Stimulated activated CD8-positive, alpha-beta memory T cell treated with anti-CD3 and anti-CD28 coated beads, Interleukin-4, amount 100 ng/mL, for 24 hours (primary cell): ENCODE measurements at places on chromosomes 7 and 10.

DNA sequence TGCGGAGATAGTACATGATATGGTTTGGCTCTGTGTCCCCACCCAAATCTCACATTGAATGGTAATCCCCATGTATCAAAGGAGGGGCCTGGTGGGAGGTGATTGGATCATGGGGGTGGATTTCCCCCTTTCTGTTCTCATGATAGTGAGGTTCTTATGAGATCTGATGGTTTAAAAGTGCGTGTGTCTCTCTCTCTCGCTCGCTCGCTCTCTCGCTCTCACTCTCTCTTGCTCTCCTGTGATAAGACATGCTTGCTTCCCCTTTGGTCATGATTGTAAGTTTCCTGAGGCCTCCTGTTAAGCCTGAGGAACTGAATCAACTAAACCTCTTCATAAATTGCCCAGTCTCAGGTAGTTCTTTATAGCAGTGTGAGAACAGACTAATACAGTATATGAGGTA lies 171.9 kb downstream of the NSUN6 start:
- no peak for DNase-seq

DNA sequence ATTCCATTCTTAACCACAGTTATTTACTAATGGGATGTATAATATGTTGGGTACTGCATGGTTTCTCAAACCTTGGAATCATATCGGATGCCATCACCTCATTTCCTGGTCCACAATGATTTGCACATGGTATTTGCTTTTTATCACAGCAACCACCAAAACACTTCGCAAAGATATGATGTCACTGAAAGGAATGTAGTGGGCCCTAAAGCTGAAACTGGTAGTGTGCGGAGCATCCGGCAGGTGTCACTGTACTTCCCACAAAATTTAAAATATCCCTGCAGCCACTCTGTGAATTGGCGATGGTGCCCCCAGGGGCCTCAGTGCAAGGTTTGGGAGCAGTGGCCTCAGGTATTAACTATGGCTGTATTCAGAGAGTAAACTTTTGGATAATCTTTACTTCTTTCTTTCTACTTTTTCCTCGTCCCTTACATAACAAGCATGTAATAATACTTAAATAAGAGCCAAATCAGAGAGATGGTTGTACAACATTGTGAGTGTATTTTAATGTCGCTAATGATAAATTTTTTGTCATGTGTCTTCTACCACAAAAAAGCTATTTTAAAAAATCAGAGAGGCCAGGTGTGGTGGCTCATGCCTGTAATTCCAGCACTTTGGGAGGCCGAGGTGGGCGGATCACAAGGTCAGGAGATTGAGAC lies 66.2 kb downstream of the FAM241B start:
- DNase-seq: no peak

GRCh38 chr10:114077815-114078219 lies 34.2 kb downstream of the ADRB1 start:
- no peak for DNase-seq

GRCh38 chr10:117370205-117370604 lies 5.0 kb downstream of the PDZD8 start:
- DNase-seq: no peak

GRCh38 chr10:116490028-116490662 lies 55.6 kb upstream of the PNLIP start:
- no peak for DNase-seq

DNA sequence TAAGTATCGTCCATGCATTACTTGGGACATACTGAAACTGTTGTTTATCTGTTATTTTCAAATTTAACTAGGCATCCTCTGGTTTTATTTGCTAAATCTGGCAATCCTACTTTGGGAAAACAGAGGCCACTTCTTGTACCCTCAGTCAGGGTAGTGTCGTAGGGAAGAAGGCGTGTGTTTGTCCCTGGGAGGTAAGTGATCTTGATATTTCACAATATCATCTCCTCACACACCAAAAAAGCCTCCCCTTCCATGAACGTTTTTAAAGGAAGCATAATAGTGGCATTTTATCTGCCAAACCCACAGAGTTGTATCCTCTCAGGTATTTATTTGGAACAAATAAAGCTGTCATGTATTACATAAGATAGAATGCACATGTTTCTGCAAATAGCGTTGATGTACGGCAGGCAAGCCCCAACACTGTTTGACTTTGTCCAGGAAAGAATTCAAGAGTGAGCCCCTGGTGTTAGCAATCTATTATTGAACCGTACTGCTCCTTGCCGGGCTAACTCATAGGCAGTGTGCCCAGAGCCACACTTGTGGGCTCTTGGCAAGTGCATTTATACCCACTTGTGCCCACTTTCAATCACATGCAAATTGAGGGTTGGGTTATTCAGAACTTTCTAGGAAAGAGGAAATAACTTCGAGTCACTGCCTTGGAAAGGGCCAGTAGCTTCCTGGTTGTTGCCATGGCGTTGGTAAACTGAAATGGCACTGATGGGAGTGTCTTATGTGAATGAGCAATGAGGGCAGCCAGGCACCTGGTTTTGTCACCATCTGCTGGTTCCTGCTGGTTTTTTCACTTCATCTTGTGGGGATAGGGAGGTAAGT lies 266.0 kb downstream of the USP6NL start:
- DNase-seq: no peak

DNA sequence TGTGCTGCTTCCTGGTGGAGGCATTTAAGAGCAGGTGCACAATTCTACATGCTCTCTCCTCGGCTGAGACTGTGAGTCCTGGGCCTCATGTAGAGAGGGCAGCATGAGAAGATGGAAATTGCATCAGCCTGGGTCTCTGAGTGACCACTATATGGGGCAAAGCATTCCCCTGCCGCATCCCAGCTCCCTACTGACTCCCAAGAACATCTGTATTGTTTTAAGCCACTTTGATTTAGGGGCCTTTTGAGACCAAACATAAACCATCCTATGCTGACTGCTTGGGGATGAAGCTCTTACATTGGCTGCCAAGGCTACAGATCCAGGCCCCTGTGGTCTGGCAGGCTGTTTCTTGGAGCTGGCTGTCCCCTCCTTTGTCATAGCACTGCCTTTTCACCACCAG lies 101.3 kb upstream of the TBX20 start:
- no peak for DNase-seq

DNA sequence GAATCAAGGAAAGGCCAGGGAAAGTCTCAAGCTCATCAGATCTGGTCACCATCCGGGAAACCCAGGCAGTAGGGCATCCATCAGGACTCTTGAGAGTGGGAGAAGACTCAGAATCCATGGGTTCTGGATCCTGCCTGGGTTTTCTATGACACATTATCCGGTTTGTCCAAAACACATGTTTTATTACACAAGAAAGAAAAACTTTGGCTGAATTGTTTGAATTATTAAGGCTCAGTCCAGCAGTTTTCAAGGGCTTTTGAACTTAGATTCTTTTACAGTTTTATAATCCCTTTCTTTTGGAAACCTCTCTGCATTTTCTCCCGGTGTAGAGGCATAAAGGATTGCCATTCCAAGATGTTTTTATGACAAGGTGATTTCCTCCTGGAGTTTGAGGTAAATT lies 528.5 kb upstream of the MGMT start:
- DNase-seq: no peak

- DNase-seq: no peak
Observed at GRCh38 chr10:3570131-3570729, 214.8 kb downstream of the KLF6 start.

- no peak for DNase-seq
Observed at GRCh38 chr7:131285556-131285955, 42.1 kb upstream of the MKLN1 start.

DNA sequence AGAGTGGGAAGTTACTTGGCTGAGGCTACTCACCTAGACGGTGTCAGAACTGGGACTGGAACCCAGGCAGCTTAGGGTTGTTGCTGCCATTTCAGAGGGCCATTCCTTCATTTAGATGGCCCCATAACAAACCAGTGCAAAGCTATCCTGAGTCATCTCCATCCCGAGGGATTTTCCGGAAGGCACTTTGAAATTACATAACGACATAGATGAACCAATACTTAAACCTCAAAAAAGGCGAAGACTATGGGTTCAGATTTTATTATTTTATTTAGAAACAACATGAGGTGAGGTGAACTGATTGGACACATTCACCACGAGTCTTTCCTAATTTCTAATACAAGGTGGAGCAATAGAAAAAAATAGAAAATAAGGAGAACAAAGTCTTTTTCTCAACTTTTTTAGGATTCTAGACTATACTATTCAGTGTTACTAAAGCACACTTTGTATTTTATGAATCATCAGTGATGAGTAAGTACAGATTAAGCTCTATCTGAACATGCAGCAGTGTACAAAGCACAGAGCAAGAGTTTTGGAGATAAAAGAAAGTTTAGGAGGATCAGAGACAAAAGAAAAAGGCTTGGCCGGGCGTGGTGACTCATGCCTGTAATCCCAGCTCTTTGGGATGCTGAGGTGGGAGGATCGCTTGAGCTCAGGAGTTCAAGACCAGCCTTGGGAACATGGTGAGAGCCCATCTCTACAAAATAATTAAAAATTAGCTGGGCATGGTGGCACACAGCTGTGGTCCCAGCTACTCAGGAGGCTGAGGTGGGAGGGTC lies 79.5 kb upstream of the SVIL start:
- DNase-seq: no peak

GRCh38 chr7:26212921-26213718 lies 11.6 kb downstream of the CBX3 start:
- no peak for DNase-seq

GRCh38 chr7:35754741-35755140 lies 46.1 kb upstream of the SEPTIN7 start:
- DNase-seq: no peak

DNA sequence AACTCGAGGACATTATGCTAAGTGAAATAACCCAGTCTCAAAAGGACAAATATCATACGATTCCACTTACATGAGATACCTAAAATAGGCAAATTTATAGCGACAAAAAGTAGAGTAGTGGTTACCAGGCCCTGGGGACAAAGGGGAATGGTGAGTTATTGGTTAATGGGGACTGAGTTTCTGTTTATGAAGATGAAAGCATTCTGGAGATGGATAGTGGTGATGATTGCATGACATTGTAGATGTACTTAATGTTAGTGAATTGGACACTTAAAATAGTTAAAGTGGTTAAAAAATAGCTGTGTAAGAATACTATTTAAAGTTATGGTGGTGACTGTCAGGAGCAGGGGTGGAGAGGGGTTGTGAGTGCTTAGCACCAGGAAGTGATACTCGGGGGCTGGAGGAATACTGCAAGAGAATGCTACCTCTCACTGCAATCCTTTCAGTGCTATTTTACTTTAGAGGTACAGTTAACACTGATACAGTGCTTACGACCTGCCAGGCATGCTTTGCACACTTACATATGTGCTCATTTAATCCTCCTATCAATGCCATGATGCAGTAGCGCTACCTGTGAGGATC lies 16.7 kb upstream of the TEX36 start:
- DNase-seq: no peak

- DNase-seq: no peak
Observed at GRCh38 chr10:94025806-94026205, 32.1 kb downstream of the PLCE1 start.

DNA sequence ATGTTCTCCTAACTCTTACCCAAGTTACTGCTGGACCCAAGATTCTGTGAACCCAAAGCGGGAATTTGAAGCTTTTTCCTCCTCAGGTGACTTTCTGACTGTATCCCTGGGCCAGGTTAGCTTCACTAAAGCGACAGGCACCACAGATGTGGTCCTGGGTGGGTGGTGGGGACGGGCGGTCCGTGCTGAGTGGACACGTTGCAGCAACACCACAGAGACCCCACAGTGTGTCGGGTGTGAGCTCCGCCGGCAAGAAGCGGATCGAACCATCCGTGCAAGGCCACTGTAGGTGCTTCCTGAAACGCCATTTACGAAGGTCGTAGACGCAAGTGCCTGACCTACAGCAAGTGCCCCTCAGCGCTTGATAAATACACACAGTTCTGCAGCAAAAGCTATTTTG lies 325.9 kb downstream of the ADARB2 start:
- DNase-seq: no peak

- no peak for DNase-seq
Observed at GRCh38 chr7:65988084-65988483, 6.1 kb upstream of the GUSB start.

DNA sequence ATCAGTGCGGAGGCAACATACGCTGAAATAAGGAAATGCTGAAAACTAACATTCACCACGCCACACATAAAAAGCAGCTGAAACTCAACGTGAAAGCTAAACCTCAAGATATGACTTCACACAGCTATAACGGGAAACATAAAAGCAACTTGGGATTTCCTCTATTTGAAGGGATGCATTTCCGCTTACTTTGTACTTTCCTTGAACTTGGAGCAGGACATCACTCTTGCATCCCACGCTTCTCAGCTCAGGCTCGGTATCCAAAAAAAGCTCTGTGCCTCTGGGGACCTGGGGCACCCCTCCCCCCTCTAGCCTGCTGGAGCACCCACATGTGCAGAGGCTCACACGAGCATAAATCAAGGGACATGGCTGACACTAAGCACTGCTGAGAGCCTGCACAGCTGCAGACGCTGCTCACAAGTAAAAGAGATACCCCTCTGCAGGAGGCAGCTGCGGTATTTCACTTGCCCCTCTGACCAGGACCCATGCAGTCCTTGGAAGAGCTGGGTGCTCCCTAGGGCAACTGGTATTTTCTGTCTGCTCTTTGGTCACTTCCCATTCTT lies 34.2 kb downstream of the PARD3 start:
- DNase-seq: no peak

GRCh38 chr7:2444476-2444875 lies 31.7 kb downstream of the GRIFIN start:
- no peak for DNase-seq

DNA sequence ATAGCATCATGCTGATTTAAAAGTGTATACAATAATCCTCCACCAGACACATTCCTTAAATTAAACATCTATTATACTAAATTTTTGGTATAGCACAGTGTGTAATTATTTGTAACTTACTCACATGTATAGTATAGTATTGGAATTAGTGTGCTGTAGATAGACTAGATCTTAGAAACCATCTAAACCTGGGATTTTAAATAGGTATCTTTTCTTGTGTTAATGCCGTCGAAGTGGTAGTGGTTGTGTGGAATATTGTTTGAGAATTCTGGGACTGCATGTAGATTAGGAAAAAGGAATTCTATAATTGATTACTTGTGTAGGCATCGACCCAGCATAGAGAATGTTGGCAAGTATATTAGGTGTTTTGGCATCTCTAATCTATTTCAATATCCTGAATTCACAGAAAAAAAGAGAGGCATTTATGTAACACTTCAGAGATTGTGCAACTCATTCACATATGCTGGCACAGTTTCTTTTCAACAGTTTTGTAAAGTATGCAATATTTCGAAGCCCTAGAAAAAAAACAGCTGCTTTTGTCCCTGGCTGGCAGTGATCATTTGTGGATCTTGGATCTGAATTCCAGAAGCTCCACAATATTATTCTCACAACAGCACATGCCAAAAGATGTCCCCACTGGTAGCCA lies 145.5 kb upstream of the AGR3 start:
- DNase-seq: no peak

- DNase-seq: no peak
Observed at GRCh38 chr7:132757783-132758182, 181.5 kb upstream of the PLXNA4 start.
